CD8-positive, alpha-beta memory T cell (primary cell): ENCODE measurements at places on chromosomes 4 and X. TPM values are rescaled to one million over a fixed set of nuclear protein-coding genes. Genes with fewer than 3 reads are reported as not detected.

OTC gene
- not detected for polyA plus RNA-seq

UNC5C gene
- polyA plus RNA-seq: not detected

COL25A1 gene
- not detected for polyA plus RNA-seq

- DNase-seq: no peak
- no peaks in the 10 kb centered on the region for H3K27me3 ChIP-seq
- no peak overlapping the region for H3K4me3 ChIP-seq
- no peaks in the 10 kb centered on the region for H3K4me1 ChIP-seq
- no peak overlapping the region for H3K27ac ChIP-seq
- no peaks in the 10 kb centered on the region for H3K36me3 ChIP-seq
These were observed 1984.3 kb upstream of the IGFBP7 start for GRCh38 chr4:59094505-59094904.

- H3K4me1 ChIP-seq: no peaks in the 10 kb centered on the region
- no peaks in the 10 kb centered on the region for H3K36me3 ChIP-seq
- DNase-seq: no peak
- no peaks in the 10 kb centered on the region for H3K27me3 ChIP-seq
These were observed 224.4 kb upstream of the GALNTL6 start for GRCh38 chr4:171588764-171589163.

GRCh38 chr4:96039803-96040436 lies 200.0 kb downstream of the PDHA2 start:
- no peaks in the 10 kb centered on the region for H3K36me3 ChIP-seq
- no peak for DNase-seq

GRCh38 chr4:22522206-22522605 lies 6.3 kb upstream of the ADGRA3 start:
- no peak for DNase-seq
- no peak overlapping the region for H3K27ac ChIP-seq
- no peak overlapping the region for H3K4me3 ChIP-seq
- no peaks in the 10 kb centered on the region for H3K36me3 ChIP-seq
- no peaks in the 10 kb centered on the region for H3K4me1 ChIP-seq
- H3K27me3 ChIP-seq: no peaks in the 10 kb centered on the region

GRCh38 chrX:49059681-49060085 lies 884 bp downstream of the CCDC120 start:
- no peaks in the 10 kb centered on the region for H3K36me3 ChIP-seq
- H3K4me3 ChIP-seq: no peak overlapping the region
- H3K4me1 ChIP-seq: peaks cover 5% of the 10 kb centered on the region
- no peaks in the 10 kb centered on the region for H3K27me3 ChIP-seq
